NCI-H1436 treated with DMSO at 0.1 percent for 48 hours (cell line): ENCODE measurements at places on chromosomes 1 and 21.

DNA sequence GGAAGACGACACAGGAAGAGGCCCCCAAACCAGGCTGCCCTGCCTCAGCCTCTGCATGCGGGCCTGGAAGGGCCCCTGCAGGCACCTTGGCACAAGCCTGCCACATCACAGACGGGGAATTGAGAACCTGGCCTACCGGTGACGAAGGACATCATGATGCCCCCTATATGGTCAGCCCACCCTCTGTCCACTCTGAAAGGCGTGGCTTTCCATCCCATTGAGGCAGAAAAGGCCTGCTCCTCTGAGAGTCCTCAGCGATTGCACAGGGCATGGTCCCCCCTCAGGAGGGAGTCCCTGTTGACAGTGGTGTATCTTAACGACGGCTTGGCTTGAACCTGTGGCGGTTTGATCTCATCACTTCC, 11.4 kb downstream of the KRTAP10-1 start:
- no peak for DNase-seq

- DNase-seq = no peak
These were observed 314.7 kb downstream of the NEGR1 start for GRCh38 chr1:71967670-71968069.

DNA sequence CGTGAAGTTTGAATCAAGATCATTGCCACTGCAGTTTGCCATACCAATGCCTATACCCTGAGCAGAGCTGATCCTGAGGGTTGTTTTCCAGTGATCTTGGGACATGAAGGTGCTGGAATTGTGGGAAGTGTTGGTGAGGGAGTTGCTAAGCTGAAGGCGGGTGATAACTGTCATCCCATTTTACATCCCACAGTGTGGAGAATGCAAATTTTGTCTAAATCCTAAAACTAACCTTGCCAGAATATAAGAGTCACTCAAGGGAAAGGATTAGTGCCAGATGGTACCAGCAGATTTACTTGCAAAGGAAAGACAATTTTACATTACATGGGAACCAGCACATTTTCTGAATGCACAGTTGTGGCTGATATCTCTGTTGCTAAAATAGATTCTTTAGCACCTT, 78.6 kb downstream of the FMN2 start:
- no peak for DNase-seq

DNA sequence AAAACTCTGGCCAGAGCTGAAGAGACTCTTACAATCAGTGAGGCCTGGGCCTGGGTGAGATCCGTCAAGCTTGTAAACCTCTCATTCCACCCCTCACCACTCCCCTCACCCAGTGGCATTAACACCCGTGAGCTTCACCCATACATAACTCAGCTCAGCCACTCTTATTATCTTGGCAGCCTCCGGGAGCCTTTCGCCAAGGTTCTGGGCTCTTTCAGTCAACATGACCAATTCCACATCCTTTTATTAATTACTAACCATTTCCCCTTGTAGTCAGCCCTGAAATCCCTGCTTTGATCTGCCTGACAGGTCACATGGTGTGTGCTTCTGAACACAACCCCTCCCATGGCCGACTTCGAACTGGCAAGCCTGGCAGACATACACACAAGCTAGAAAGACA, 134.8 kb downstream of the SETD4 start:
- no peak for DNase-seq

- DNase-seq = no peak
These were observed 5.6 kb upstream of the COG2 start for GRCh38 chr1:230636575-230637148.

- no peak for DNase-seq
These were observed 1.0 kb downstream of the RAB7B start for GRCh38 chr1:206002160-206002559.

DNA sequence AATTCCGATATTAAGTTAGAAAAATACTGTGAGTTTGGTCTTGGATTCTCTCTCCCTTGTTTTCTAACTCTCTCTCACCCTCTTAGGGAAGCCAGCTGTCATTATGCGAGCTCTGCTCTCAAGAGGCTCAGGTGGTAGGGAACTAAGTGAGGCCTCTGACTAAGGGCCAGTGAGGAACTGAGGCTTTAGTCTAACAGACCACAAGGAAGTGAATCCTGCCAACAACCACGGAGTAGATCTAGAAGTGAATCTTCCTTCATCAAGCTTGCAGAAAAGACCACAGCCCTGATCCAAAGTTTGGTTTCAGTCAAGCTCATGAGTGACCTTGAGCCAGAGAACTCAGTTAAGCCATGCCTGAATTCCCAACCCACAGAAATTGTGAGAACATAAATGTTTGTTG, 180.1 kb upstream of the PRMT6 start:
- no peak for DNase-seq

DNA sequence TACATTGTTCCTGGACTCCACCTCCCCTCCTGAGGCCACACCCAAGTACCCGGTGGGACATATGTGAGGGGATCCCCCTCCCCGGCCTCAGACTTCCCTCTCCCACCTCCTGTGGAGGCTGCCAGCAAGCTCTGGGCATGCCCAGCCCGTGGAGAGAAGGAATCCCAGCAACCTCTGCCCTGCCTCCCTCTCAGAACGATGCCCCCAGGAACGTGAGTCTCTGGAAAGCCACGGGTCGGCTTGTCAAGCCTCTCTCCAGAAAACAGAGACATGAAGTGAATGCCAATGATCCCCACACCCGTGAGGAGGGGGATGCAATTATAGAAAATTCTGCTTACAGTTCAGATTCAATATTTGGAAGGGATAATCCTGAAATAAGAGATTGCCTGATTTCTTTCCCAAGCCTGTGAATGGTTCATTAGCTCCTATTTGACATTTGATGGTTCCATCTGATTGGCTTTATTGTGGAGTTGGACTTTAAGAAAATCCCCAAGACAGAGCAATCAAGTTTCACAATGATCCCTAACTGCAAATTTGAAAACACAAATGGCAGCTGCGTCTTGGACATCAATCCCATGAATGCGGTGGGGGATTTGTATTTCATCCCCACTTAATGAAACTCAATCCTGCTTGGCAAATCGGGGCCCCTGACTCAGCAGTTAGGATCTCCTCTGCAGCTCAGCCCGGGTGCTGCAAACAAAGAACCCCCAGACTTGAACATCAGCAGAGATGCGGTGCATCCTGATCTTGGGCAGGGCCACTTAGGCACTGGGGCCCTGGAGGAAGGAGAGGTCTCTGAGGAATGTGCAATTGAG, 9.1 kb upstream of the GUCA2B start:
- no peak for DNase-seq

GRCh38 chr1:71089536-71090270, 8.9 kb upstream of the ZRANB2 start:
- DNase-seq = no peak

DNA sequence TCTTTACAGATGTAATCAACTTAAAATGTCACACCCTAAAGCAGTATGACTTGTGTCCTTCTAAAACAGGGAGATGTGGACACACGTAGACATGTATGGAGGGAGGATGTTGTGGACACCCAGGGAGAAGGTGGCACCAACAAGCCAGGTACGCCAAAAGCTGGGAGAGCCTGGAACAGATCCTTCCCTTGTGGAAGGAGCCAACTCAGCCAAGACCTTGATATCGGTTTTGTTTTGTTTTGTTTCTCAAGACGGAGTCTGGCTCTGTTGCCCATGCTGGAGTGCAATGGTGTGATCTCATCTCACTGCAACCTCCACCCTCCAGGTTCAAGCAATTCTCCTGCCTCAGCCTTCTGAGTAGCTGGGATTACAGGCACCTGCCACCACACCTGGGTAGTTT, 45.6 kb downstream of the CHAF1B start:
- no peak for DNase-seq

GRCh38 chr1:68358439-68358838, 91.3 kb downstream of the RPE65 start:
- no peak for DNase-seq

DNA sequence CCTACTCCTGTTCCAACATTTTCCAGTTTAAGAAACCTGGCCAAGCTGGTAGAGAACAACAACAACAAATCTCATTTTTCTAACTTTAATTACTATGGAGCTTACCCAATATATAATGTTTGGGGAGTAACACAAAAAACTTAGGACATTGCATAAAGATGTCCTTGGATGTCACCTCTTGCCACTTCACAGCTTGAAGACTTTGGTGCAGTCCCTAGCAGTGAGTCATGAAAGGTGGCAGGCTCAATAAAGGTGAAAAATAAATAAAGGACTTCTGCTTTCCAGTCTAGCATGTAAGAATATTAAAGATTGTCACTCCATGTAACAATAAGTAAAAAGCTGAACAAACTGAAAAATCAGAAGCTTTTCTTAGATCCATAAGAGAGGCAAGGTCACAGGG, 17.6 kb upstream of the SELP start:
- DNase-seq = no peak

DNA sequence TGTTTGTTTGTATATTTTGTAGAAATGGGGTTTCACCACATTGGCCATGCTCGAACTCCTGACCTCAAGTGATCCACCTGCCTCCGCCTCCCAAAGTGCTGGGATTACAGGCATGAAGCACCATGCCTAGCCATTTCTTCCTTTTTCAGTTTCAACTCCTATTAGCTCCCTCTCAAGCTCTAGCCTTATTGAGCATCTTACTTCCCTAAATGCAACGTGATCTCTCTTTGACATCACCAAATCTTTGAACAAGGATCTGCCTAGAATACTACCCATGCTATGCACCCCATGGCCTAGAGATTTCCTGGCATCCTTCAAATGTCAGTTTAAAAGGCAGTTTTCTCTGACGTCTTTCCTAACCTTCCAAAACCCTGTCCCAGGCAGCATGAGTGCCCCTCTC, 91.1 kb upstream of the NR5A2 start:
- DNase-seq = no peak

DNA sequence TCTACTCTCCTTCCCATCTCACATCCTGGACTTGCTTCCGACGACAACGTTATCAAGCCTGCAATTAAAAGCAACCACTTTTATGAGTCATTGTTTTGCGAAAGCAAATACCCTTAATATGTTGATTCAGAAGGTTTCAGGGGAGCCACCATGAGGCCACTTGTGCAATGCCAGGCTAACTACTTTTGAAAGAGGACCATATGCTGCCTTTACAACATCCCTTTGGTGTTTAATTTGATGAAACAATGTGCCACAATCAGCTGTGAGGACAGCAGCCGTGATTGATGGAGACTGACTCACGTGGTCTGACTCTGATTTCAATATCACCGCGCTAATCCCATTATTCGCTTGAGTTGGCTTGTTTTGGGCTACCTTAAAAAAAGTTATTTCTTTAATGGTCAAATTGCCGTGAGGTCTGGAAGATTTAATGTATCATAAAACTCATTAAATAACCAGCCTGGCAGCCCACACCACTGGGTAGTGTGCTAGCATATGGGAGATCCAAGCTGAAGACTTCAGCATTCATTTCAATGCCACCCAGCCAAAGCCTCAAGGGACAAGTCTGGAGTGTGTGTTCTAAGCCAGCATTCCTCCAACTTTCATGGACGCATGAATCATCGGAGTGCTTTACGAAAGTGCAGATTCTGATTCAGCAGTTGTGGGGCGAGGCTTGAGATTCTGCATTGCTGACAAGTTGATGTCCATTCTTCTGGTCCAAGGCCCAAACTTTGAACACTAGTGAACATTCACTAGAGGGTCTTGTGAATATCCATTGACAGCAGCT, 73.3 kb upstream of the PAXBP1 start:
- no peak for DNase-seq

DNA sequence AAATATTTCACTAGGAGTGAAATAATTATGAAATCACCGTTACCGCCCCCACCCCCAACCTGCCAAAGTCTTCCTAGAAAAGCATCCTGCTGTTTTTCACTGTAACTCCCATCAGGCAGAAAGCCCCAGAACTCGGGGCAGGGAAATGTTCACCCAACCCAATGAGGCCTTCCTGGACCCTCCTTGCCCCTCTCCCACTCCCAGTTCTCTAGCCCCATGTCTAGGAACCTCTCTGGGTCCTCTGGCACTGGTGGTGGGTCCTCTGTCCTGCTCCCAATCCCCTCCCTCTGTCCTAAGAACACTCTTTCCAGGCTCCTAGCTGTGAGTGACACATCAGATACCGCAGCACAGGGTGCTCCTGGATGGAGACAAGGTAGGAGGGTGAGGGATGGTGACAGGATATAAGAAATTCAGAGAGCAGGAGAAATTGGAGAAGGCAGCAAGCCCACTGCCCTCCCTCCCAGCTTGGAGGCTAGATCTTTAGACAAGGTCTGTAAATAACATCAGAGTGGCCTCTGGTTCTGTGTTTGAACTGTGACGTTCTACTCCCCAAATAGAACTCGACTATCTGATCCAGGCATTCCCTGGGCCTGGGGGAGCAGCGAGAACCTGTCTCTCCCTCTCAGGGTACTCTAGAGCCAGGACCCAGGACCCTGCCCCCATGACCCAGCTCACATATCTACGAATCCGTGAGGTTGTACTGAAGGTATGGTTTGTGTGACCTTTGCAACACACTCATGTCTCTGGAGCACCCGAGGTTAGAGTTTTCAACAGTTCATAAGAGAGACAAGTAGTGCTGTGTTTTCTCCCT, 23.3 kb upstream of the BTG2 start:
- DNase-seq = no peak

DNA sequence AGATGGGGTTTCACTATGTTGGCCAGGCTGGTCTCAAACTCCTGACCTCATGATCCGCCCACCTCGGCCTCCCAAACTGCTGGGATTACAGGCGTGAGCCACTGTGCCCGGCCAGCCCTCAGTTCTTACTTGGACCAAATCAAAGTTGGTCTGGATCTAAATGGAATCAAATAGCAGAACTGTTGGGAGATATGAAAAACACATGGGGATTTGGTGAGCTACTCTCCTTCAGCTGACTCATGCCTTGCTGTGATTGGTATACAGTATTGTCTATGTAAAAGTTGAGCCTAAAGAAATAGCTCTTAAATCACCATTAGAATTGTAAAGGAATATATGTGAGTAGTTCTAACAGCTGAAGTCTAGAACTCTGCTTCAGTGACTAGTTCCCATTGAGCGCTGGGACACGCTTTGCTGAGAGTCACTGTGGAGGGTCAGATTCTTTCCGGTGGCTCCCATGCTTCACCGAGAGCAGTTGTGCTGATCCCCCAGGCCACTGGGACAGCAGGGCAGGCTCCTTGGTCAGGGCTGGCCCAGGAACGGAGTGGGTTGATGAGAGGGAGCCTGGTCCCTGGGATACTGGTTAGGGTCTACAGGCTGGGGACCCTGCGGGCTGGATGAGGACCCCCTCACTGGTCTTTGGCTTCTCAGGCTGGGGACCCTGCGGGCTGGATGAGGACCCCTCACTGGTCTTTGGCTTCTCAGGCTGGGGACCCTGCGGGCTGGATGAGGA, 14.0 kb downstream of the PKNOX1 start:
- DNase-seq = no peak
